ENCODE measurements at places on chromosomes 2 and 18.

DNA sequence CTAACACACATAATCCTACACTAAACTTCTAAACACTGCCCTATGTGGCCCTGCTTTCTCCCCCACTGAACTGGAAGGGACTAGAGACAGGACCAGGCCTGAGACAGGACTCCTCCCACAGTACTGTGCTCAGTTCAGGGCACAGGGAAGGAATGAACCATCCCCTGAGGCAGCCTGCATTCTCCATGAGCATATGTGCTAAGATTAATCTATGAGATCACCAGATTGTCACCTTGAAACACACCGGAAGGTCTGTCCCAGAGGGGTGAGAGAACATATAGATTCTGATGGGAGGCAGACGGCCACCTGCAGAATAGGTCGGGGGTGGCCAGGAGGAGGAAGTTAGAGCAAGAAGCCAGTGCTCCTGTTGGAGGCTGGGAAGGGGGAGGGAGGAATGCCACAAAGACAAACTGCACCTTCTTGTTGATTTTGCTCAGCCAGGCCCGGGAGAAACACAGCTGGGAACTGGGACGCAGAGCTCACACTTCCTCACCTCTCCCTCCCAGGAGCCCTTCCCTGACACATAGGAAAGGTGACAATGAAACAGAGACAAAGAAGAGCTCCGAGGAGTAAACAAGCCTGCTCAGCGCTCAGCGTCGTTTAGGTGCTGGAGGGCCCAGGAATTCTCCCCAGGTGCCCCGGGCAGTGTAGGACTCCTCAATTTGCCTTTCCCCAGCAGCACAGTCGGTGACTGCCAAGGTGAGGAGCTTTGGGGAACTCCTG lies 52.1 kb downstream of the ZBTB7C start:
- DNase-seq, result no peak

- no peak for DNase-seq
These were observed 7.1 kb downstream of the ASB18 start for GRCh38 chr2:236257136-236257535.

DNA sequence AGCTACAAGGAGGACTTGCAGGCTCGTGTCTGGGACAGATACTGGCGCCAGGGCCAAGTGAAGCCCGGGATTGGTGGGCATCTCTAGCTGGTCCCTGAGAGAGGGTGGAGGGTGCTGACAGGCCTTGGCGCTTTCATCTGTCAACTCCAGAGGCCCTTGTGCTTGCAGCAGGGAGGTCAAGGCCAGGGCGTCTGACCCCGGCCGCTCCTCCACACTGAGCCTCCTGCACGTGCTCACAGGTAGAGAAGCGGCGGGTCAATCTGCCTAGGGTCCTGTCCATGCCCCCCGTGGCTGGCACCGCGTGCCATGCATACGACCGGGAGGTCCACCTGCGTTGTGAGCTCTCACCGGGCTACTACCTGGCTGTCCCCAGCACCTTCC lies 9.5 kb downstream of the CAPN10 start:
- no peak for DNase-seq

- DNase-seq, result no peak
These were observed 102.8 kb downstream of the RBMS1 start for GRCh38 chr2:160390544-160391455.

Data from stimulated activated naive CD4-positive, alpha-beta T cell treated with Interleukin-2 at 50 U/mL for 16 hours (primary cell).